Left renal pelvis (tissue), 4 donors: ENCODE measurements at places on chromosomes 3 and 15.

- DNase-seq: no peak
Measured at GRCh38 chr3:158568784-158569183, 2.2 kb upstream of the MLF1 start.

DNA sequence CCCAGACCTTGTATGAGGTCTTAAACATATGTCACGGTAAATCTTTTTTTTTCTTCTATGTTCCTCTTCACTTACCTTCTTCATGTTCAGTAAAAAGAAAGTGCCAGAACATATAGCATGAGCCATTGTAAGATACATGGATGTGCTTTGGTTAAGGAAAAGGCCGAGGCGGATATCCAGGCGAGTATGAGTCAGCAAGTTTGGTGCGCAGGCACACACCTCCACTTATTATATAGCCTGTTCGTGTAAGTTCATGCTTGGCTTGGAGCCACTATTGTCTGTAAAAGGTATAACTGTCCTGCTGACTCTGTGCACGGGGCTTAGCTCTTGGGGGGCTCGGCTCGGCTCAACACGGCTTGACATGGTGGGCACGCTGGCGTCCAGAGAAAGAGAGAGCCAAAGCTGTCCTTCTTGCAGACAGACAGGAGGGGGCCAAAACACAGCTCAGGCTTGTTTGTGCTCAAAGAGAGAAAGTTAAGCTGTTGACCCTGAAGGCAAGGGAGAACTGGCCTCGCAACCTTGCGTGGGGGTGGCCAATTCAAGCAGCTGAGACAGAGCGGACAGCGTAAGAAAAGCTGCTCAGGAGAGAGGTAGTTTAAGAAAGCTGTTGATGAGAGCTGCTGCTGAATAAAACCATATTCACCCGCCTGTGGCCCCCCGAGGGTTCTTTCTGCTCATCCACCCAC, 251.2 kb downstream of the SLC9A9 start:
- DNase-seq: peak; percentile 64

DNA sequence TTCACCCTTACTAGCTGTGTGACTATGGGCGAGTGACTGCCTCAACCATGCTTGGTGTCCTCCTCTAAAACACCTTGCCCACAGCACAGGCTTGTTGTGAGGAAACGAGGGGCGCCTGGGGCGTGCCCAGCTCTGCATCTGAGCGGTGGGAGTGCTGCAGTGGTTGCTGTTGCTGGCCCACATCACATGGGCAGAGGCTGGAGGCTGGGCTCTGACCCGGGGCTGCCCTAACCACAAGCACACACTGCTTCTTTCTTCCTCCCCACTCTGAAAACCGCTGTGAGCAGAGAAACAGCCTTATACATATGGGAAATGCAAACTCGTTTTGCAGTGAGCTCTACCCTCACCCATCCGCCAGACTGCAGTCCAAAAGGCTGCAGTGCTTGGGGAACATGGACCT, 74.8 kb upstream of the RPL32 start:
- DNase-seq: no peak

- DNase-seq: no peak
Measured at GRCh38 chr3:59535791-59536221, 486.0 kb upstream of the CFAP20DC start.

DNA sequence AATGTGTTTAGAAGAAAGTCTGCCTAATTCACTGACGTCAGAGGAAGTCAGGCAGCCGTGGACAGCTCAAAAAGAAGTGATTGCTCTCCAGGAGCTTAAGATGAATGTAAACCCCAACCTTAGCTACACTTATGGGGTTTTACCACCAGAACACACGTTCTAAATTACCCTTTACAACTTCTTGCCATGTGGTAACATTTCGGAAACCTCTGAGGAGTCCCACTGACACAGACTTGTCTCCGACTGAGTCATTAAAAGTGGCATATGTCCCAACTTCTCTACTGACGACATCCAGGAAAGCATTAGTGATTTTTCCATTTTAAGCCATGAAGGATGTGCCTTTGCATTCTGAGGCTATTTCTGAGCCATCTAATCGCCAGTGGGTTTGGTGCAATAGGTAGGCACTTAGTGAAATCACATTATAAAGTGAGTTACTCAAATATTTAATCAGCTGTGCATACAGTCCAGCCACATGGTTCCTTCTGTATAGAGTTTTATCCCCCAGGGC, 32.4 kb downstream of the C2CD4A start:
- DNase-seq: no peak

DNA sequence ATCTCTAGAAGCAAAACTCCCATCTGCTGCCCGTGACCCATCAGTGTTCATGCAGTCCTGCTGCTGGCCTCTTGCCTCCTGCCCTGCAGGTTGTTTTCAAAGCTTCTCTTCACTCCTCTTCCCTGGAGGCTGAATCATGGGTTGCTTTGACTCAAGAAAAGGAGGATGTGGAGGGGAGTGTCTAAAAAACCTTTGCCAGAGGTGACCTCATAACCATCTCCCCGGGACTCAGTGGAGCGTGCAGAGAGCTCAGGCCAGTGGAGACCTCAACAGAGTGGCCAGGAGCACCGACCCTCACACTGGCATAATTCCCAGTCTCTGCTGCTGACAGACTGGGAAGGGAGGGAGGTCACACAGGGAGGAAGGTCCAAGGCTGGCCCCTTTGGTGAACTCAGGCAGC, 60.9 kb upstream of the ITGA11 start:
- DNase-seq: no peak

GRCh38 chr15:76954744-76955143, 23.2 kb downstream of the RCN2 start:
- DNase-seq: no peak

DNA sequence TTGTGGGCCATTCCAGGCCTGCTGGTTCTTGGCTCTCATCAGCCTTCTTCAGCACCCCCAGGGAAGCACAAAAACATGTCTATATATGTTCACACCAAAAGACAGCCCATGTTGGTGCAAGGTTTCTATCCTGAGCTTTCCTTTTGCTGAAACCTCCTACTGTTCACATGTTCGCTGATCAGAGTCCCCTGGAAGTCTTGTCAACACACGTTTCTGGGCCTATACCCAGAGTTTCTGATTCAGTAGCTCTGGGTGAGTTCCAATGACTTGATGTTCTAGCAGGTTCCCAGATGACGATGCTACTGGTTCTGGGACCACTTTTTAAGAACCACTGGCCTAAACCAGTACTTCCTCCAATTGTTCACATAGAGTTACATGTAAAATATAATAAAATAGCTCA, 46.0 kb downstream of the SUCNR1 start:
- DNase-seq: no peak

DNA sequence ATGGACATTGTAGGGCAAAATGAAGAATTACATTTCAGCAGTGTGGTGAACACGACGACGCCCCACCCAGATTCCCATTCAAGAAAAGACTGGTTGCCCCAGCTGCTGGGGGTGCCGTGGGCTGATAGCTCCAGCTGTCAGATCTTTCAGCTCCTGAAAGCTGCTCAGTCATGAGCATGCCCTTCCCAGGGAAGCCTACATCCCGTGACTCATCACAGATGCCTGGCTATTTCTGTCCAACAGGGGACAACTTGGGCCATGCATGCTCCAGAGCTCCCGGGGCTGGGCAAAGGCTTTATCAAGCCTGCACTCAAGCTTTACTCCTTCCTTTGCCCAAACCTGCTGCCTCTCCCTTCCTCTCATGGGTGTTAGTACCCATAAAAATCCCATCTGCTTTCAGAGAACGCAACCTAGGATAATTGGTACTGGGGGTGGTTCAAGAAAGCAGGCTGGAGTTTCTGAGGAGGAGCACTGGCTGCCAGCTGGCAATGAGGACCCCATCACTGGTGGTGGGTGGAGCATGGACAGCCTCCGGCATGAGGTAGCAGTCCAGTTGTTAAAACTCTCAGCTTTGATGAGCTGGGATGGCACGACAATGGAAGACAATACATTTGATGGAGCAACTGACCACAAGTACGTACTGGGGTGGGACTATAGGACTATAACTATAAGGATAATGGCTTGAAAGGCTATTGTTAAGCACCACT, 16.4 kb upstream of the ST8SIA2 start:
- DNase-seq: no peak
